NCI-H1930 (cell line): ENCODE measurements at places on chromosomes 6 and 20.

GRCh38 chr6:74366634-74367033 is 670.6 kb downstream of the CD109 start:
- no peak for DNase-seq

DNA sequence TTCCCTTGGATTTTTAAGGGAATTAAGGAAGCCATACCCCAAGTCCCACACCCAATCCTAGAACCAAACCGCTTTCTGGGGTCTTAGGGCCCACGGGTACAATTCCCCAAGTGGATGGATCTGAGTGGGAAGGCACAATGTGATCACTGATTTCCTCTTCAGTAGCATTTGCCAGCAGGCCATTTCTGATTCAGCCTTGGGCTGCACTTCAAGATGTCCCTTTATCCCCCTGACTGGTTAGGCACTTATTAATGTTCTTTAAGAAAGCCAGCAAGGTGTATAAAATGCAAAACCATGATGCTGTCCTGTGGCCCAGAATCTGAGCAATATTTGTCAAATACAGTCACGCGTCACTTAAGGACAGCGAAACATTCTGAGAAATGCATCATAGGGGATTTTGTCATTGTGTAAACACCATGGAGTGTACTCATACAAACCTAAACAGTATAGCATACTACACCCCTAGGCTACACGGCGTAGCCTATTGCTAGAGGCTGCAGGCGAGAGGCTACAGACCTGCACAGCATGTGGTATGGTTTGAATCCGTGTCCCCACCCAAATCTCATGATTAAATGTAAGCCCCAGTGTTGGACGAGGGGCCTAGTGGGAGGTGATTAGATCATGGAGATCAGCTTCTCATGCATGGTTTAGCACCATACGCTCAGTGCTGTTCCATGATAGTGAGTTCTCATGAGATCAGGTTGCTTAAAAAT is 234.2 kb downstream of the NRN1 start:
- DNase-seq, result no peak

- no peak for DNase-seq
Observed at GRCh38 chr6:43035495-43036194, 14.2 kb downstream of the RRP36 start.

- DNase-seq, result no peak
Observed at GRCh38 chr6:90149280-90149679, 147.4 kb downstream of the BACH2 start.

GRCh38 chr6:25971187-25971821 is 8.7 kb downstream of the TRIM38 start:
- DNase-seq, result no peak

GRCh38 chr6:70315079-70315751 is 12.3 kb upstream of the COL9A1 start:
- no peak for DNase-seq
